ENCODE measurements at places on chromosomes 5 and 9.

GRCh38 chr5:32255540-32255900, 57.2 kb downstream of the MTMR12 start:
- DNase-seq: no peak

DNA sequence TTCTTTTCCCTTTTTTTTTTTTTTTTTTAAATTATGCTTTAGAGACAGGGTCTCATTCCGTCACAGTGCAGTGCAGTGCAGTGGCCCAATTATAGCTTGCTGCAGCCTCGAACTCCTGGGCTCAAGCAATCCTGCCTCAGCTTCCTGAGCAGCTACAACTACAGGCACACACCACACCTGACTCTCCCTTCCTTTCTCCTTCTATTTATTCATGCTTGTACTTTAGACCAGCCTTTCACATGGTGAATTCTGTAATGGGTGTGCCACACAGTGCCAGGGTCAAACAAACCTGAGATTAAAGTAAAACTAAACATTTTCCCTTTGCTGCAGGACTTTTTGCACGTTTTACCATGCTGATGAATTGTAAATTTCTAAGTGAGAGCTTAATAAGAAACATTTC, 8.0 kb downstream of the SH3RF2 start:
- DNase-seq: no peak

DNA sequence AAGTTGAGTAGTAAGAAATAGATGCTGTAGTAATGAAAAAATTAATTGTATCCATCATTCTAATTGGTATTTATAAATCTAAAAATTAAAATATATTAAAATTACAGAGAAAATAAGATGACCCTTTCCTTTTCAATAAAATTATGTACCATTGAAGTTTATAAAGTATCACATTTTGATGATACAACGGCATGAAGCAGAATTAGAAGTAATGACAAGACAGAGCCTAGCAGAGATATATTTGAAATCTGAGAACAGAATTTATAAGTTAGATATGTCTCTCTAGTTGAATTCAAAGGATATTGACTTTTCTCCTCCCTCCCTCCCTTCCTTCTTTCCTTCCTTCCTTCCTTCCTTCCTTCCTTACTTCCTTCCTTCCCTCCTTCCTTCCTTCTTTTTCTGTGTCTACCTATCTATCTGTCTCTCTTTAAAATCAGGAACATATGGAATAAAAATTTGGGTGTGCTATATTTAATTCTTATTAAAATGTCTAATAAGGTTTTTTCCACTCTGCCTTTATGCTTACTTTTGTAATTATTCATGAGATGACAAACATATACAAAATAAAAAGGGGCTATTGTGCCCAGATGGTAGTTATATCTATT, 258.5 kb upstream of the CD180 start:
- DNase-seq: no peak

DNA sequence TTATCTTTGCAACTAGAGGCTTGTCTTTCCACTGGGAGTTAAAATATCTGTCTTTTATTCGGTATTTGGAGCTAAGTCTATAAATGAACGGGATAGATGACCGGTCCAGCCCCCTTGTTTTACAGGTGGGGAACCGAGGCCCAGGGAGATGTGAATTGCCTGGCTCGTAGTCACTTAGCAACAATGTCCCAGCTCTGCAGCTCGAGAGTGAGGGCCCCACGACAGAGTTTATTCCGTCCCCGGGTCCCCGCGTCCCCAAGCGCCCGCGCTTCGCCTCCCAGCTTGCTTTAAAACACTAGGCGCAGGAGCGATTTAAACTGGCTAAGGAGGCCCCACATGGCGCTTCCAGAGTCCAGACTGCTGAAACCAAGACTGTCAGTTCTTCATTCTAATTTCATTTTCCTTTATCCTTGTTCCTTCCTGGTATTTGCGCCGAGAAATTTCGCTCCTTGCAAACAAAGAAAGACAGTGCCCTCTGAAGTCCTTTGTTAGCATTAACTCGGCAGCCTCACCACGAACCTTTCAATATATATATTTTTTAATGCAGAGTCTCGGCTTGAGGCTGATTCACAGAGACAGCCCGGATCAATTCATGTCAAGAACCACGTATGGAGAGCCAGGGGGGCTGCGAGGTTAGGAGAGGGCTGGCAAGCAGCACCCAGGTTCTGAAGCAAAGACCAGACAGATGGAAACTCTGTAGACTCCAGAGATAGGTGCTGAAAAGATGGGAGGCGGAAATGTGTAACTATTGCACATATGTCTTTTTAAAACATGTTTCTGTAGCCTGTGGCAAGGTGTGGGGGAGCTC, 1.4 kb upstream of the ENC1 start:
- DNase-seq: no peak

GRCh38 chr5:150209099-150209635, 19.3 kb downstream of the SLC6A7 start:
- DNase-seq: peak; percentile 1

DNA sequence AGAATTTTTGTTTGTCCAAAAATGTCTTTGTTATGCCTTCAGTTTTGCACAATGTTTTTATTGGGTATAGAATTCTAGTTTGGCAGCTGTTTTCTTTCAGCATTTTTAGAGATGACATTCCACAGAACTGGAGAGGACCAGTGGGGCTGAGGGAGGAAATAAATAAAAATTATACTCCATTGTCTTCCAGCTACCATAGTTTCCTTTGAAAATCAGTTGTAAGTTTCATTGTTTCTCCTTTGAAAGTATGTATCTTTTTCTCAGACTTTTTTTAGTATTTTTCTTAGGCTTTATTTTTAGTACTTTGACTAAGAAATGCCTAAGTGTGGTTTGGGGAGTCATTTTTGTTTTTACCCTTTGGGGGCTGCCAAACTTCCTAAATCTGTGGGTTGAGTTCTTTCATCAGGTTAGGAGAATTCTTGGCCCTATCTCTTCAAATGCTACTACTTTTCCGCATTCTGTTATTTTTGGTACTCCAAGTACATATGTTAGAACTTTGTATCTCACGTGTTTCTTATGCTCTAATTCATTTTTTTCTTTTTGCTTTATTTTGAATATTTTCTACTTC, 15.2 kb upstream of the FBLL1 start:
- no peak for DNase-seq

DNA sequence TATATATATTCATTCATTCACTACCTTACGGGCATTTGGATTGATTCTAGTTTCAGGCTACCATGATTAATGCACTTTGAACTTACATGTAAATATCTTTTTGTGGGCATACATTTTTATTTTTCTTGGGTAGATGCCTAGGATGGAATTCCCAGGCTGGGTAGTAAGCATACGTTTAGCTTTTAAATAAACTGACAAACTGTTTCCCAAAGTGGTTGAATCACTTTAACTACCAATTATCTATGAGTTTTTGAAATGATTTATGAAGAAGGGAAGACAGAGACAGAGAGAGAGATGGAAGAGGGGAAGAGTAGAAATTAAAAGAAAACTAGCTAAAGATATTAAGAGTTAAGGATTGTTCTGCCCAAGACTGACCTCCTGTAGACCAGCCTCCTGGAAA, 612.6 kb downstream of the PSAT1 start:
- no peak for DNase-seq

DNA sequence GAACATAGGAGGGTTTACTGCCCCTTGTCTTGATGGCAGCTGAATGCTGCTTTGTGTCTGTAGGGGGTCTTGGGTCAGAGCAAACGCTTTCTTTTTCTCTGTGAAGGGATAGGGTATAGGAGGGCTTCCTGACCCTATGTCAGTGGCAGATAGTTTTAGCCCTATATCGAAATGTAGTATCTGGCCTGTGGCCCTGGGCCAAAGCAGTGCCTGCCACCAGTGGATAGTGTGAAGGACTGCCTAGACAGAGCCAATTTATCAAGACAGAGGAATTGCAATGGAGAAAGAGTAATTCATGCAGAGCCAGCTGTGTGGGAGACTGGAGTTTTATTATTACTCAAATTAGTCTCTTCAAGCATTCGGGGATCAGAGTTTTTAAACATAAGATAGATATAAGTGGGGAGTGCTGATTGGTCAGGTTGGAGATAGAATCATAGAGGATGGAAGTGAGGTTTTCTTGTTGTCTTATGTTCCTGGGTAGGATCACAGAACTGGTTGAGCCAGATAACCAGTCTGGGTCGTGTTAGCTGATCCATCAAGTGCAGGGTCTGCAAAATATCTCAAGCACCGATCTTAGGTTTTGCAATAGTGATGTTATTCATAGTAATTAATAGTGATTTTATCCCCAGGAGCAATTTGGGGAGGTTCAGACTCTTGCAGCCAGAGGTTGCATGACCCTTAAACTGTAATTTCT, 178.5 kb downstream of the GDNF start:
- DNase-seq: no peak

GRCh38 chr9:77592476-77592875, 55.6 kb downstream of the GNA14 start:
- DNase-seq: no peak

DNA sequence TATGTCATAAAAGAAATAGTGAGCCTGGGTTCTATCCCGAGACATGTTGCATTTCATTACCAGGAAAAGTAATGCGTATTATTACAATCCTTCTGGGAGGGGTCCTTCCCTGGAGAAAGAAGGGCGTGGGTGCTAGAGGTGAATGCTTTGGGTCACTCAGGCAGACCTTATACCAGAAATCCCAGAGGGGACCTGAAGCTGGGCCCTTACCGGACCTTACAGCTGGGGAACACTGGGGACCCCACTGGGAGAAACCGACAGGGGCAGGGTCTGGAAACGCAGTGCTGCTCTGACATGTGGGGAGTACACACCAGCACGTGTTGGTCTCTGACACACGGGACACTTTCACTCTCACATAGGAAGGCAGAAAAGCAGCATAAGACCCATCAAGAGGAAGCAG, 71.3 kb downstream of the LMNB1 start:
- no peak for DNase-seq

DNA sequence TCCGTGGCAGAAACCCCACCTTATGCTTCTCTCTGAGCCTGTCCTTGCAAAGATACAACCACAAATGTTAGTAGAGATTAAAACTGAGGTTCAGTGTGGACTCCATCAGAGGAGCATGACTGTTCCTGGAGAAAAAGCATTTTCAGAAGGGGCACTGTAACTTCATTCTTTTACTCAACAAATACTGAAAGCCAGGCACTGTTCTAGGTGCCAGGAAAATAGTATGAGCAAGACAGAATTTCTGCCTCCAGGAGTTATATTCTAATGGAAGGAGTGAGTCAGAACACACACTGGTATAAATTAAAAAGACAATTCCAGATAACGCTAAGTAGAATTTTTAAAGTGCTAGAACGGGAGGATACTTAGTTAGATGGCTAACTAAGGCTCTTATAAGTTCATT, 251.4 kb upstream of the GAS1 start:
- DNase-seq: no peak

GRCh38 chr5:149387982-149388381, 8.9 kb upstream of the IL17B start:
- no peak for DNase-seq

GRCh38 chr5:96339862-96340261, 93.2 kb downstream of the PCSK1 start:
- no peak for DNase-seq

DNA sequence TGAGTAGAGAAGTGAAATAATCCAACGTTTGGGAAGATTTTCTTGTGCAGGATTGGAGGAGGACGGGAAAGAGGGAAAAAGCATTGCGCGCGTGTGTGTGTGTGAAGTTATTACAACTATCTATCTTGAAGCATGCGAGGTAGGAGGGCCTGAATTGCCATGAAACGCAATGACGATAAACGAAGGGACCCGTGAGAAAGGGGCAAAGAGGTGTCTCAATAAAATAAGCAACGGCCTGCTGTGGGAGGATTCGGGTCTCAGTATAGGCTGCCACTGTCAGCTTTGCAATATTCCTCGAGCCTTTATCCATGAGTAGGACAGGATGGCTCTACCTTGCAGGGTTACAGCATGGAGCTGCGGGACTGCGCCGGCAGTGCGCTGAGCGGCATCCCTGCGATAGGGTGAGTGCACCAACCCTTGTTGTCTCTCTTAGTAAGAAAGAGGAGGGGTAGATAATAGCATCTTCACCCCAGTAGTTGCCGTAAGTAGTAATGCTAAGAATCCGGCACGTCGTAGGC, 631 bp upstream of the RCL1 start:
- DNase-seq: no peak

DNA sequence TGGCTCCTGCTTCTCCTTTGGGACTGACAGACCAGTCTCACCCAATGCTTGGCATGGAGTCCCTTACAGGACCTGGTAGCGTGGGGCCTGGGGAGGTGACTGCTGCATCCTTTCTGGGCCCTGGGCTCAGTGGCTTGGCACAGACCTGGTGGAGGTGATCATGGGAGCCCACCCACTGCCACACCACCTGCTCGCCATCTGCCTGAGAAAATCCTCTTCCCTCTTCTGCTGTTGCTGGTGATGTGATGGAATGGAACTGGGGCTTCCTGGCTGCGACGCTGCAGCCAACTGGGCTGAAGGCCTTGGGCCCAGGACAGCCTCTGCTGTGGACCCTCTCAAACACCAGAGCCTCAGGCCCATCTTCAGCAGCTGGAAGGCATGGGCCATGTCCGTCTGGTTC, 122.5 kb upstream of the PANK3 start:
- DNase-seq: no peak

- DNase-seq: no peak
Measured at GRCh38 chr5:62083247-62083646, 222.8 kb upstream of the KIF2A start.

DNA sequence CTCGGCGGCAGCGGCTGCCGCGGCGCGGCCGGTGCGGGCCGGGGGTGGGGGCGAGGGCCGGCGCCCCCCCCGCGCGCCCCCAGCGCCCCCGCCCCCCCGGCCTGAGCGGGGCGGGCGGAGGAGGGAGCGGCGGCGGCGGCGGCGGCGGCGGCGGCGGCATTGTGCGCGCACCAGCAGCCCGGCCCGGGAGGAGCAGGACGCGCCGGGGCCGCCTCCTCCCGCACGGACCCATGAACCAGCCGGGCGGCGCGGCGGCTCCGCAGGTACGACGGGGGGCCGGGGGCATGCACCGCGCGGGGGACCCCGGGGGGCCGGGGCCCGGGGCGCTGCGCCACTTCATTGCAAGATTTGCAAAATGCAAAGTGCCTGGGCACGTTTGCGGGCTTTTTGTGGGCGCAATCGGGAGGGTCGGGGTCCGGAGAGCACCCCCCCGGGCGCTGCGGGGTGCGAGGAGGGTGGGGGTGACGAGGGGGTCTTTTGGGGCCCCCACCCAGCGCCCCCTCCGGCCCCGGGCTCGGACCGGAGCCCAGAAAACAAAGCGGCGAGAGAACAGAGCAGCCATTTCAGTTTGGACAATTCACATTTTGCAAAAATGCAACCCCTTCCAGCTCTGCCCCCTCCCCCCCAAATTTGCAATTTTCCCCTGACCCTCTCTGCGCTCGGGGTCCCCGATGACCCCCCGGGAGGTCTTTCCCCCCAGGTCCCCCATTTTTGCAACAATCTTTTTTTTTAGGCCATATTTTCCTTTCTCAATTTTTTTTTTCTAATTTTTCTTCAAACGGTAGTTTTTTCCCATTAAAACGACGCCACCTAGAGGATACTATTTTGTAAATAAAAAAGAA, at the start of gene ZNF618:
Gene ZNF618, plus strand, starts transcription at position 159 of the 842 bp plus-strand sequence. Its CDS starts 72 bp downstream, at position 231.
- DNase-seq: no peak

Measured in NCI-H2107 (cell line).